ENCODE measurements at places on chromosomes 3 and 15.

GRCh38 chr3:179037351-179037750, 34.3 kb downstream of the ZMAT3 start:
- DNase-seq: peak; percentile 13

DNA sequence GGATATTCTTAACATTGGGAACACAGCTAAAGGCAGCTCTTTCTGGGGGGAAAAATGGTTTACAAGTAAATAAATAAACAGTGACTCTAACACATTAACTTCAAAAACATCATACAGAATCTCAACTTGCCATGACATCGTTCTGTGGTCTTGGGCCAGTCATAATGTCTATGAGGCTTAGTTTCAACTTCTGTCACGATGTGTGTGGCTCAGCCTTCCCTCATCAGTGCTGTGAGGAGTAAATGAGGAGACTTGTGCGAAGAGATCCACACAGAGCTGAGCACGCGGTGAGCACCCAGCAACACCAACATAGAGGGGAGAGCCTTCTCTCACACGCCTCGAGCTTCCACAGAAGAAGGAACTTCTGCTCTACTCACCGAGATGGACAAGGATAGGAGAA, 49.0 kb downstream of the DZIP1L start:
- DNase-seq: no peak

- no peak for DNase-seq
Measured at GRCh38 chr3:178367817-178368617, 168.2 kb upstream of the KCNMB2 start.

DNA sequence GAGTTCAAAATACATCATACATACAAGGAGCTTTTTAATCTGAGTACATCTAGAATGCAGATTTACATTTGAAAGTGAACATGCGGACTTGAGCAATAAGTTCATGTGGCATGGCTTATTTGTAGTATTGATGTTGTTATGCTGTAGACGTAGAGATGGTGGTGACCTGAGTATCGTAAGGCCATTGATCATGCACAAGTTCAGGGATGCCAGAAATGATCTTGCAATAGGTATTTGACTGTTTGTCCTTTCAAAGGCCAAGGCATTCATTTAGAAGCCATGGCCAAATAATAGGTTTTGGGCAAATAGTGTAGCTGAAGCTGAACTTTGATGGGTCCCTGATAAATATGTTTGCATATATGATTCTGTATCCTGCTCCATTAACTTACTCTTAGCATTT, 35.0 kb downstream of the ARNT2 start:
- no peak for DNase-seq

DNA sequence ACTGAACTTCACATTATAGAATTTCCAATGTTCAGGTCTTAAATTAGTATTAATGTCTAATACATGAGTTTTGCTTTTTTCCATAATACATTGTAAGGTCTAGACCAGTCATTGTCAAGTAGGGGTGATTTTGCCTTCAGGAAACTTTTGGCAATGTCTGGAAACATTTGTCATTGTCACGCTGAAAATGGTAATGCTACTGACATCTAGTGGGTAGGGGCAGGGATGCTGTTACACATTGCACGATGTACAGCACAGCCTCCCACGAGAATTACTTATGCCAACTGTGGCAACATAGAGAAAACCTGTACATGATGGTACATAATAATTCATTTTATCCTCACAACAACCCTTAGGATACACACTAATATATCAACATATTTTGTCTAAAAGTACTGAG, 384.1 kb downstream of the CADM2 start:
- DNase-seq: no peak

GRCh38 chr3:102530415-102531181, 95.8 kb downstream of the ZPLD1 start:
- no peak for DNase-seq

DNA sequence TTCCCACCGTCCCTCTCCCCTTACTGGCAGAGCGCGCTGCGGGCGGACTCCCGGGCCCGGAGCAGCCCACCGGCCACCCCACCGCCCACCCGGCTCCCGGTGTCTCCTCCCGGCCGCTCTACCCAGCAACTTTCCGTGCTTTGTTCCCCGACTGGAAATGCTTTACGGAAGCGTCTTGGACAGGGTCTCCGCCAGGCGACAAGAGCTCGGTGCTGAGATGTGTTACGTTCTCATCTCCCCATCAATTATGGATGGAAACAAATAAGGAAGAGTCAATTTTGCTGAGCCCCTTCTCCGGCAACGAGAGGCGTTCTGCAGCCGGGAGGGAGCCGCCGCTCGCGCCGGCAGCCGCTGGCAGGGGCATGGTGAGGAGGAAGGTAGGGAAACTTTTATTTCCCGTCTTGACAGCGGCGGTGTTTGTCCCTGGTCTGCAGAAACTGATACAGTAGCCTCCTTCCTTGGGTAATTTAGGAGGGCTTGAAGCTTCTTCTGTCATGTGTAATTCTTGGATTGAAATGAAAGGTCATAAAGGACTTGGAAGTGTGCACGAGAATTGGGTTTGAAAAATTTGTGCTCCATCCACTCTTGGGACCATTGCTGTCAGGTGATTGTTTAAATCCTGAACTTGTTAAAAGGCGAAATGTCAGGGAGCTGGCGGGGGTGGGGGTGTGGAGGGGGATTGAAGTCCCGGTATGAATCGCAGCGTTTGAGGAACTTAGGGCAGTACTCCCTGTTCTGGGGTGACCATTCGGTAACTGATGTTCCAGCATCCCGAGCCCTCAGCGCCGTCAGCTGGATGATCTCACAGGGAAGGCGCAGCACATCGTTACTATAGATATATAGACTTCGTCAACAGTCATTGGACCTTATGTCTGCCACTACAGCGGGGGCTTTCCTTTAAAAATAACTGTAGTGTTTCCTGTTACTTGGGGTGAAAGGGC, 1.5 kb downstream of the SEMA6D start:
- DNase-seq: no peak

GRCh38 chr3:189076449-189076848, 95.3 kb upstream of the TPRG1 start:
- no peak for DNase-seq

Measured in stimulated activated CD4-positive, alpha-beta T cell treated with anti-CD3 and anti-CD28 coated beads, Interleukin-15, amount 100 ng/mL, for 1 hour (primary cell).